ENCODE measurements at places on chromosomes 2 and 18.
A peak's percentile ranks its signal among the peaks of the same experiment; 100 is the strongest.

DNA sequence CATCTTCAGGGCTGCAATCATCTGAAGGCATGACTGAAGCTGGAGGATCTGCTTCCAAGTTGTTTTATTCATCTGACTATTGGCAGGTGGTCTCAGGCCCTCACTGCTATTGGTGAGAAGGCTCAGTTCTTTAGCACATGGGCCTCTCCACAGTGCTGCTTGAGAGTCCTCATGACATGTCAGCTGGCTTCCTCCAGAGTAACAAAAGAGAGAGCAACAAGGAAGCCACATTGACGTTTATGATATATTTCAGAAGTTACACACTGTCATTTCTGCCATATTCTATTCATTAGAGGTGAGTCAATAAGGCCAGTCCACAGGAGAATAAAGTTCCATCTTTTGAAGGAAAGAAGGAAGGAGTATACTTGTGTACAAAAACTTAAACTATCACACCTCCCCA lies 7.9 kb upstream of the SIGLEC15 start:
- DNase-seq: no peak

- peak; percentile 31 for DNase-seq
Measured at GRCh38 chr2:117832905-117833613, 18.6 kb downstream of the DDX18 start.

DNA sequence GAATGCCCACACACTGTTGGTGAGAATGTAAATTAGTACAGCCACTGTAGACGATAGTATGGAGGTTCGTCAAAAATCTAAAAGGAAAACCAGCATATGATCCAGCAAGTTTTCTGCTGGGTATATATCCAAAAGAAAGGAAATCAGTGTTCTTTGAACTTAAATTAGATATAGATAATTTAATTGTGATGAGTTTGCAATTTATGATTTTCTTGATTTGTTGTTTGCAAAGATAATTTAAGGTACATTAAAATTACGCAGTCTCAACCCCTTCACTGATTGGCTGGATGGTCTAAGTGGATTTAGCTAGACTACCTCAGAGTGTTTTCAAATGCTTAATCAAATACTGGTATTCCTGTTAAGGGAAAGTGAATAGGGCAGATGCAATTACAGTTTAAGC lies 302.2 kb downstream of the GALNT13 start:
- no peak for DNase-seq

- no peak for DNase-seq
Measured at GRCh38 chr2:133500917-133501316, 67.3 kb downstream of the NCKAP5 start.

DNA sequence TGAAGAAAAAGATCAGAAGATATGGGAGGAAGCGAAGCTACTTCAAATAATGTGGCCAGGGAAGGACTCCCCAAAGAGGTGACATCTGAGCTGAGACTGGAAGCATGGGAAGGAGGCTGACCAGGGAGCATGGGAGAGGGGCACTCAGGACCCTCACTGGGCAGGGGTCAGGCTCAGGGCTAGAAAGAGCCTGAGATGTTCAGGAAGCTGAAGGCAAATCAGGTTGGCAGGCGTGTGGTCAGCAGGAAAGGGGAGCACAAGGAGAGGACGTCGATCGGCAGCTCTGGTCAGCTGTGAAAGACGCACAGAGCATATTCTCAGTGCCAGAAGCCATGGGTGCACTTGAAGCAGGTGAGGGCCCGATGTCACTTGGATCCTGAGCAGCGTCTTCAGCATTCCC lies 38.2 kb upstream of the KLHL29 start:
- DNase-seq: no peak

GRCh38 chr2:62857139-62857931 lies 151.8 kb downstream of the EHBP1 start:
- DNase-seq: no peak

DNA sequence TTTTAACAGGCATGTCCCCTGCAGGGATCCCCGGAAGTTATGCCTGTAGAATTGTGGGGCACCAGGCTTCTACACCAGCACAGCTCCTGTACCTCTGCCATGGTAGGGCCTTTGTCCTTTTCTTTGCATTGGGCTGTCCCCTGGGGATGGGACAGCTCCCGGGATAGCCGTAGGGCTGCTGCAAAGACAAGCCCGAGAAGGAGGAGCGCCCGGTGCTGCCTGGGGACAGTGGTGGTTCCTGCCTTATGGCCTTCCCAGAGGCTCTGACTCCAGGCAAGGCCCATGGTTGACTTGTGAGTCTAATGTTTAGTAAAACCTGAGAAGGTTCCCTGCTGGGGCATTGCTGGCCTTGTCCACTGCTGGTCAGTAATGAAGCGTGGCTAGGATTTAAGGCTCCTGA lies 30.9 kb downstream of the TMEM37 start:
- no peak for DNase-seq

DNA sequence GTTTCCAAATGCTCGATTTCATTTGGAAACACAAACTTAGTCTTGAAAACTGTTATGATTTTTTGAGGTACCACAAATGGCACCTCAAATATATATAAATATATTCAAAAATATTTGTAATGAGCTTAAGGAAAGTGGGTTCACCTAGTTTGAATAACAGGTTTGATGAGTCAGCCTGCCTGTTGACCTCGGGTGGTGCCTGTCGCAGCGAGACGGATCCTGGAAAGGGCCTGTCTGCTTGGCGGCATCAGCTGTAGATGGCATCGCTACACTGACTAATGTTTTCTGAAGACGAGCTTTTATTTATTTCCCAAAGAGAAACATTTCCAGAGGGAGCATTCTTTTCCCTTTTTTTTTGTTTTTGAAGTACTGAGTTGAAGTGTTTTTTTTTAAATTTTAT lies 6.9 kb downstream of the ALLC start:
- no peak for DNase-seq

- peak; percentile 62 for DNase-seq
Measured at GRCh38 chr2:234725528-234726264, 226.1 kb upstream of the SH3BP4 start.

DNA sequence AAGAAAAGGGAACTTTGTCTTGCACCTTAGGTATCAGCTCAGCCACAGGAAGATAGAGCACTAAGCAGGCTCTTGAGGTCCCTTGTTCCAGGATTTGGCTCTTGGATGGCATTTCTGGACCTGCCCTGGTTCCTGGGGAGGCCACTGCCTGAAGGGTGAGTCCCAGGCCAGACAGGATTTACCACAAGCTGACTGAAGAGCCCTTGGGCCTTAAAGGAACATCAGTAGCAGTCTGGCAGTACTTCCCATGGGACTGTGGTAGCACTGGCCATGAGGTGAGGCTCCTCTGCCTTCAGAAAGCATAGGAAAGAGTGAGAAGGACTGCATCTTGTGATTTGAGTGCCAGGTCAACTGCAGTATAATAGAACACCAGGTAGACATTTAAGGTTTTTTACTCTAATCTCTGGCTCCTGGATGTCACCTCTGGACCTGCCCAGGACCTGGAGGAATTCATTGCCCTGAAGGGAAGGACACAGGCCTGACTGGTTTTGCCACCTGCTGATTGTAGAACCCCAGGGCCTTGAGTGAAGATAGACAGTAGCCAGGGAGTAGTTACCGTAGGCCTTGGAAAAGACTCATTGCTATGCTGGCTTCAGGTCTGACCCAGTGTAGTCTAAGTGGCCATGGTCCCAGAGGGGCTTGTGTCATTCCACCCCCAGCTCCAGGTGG lies 154.4 kb upstream of the CREB1 start:
- DNase-seq: no peak

GRCh38 chr2:174630107-174630506 lies 32.5 kb upstream of the WIPF1 start:
- no peak for DNase-seq

DNA sequence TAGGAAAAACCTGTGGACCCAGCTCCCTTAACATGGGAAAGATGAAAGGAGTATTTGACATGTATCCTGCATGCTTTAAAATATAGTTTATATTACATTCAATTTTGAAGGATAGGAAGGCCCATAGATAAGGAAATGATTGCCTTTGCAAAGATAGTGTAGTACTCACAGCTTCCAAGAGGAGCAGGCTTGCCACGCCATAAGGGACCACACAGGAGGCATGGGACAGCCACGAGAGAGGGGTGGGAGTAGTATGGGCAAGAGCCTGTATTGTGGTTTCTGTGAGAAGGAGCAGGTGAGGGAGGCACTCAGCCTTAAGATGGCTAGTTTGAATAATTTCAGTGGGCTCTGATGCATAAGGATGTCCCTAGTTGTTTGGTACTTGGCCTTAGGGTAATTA lies 740.3 kb downstream of the SATB2 start:
- DNase-seq: no peak

DNA sequence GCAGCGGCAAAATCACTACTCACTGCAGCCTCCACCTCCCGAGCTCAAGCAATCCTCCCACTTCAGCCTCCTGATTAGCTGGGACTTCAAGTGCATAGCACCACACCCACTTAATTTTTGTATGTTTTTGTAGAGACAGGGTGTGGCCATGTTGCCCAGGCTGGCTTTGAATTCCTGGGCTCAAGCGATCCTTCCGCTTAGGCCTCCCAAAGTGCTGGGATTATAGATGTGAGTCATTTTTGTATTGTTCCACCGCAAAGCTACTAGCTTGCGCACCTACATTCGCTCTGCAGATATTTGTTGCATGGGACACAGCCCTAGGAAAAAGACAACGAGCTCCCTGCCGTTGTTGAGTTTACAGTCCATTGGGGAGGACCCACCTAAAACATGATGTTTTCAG lies 173.5 kb upstream of the AGAP1 start:
- no peak for DNase-seq

DNA sequence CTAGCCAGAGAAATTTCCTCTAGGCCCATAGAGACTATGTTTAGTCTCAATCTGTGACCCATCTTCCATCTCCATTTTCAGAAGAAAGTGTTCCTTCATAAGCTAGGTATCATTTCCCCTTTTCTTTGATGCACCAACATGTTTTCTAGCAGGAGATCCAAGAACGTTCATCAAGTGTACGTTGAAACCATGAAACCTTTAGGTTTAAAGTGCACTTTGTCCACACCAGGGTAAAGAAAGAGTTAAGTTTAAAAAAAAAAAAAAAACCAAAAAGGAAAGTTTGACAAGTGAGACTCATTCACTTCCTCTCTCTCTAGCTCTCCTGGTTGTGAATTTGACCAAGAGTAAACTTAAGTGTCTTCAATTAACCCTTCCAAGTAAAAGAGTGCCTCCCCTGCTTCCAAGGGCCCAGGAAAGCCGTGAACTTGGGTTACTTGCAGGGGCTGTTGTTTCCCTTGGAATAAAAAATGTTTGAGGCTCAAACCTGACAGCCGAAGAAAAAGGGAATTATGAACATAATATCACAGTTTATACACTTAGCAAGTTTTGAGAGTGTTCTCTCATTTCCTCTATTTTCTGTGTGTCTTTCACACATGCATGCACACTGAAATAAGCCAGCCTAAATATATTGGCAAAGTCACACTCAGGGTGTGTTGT lies 56.7 kb downstream of the LBH start:
- DNase-seq: no peak

DNA sequence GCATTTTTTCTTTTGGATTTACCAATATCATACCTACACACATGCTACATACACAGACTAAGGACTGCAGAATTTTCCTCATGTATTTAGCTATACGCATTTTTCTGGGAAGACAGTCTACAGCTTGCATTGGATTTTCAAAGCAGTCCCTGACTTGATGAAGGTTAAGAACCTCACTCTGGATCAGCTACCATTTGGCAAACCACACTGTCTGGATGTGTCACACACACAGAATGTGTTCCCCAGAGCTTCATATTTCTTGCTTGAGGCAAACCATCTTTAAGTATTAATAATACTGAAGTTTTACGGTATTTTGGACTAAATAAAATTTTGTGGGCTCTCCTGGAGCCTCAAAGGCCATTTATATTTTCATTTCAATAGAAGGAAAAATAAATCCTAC lies 102.3 kb downstream of the TCF4 start:
- peak; percentile 39 for DNase-seq

DNA sequence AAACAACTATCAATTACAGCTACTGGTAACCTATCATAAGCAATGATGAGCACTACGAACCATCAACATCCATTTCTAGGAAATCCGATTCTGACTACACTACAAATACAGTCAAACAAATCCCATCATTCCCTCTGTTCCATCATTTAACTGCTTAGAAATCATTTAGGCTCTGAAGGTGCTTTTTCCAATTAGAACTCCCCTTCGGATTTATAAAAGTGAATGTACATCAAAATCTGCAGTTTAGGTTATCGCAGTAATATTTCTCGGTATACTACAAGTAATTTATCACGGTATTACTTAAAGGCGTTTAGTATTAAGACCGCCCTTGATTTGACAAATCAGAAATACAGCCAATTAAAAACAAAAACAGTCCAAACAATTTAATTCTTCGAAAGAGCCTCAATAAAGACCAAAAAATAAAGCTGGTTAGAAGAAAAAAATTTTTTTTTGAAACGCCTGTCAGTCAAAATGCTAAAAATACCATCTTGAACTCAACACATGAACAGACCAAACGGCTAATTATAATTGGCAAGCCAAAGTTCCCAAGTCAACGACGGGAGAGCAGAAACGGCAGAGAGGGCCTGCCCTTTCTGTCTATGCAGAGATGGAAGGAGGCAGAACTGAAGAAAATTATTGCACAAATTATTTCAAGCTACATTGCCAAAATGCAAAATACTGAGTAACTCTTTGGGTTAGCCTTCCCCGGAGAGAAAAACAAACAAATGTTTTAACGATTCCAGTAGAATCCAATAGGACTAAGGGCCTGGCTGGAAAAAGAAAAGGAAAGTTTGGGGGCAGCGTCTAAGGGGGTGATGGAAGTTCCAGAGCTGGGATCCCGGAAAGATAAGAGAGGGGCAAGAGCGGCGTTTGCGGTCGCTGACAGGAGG lies 1.2 kb downstream of the VPS54 start:
- DNase-seq: peak; percentile 43

DNA sequence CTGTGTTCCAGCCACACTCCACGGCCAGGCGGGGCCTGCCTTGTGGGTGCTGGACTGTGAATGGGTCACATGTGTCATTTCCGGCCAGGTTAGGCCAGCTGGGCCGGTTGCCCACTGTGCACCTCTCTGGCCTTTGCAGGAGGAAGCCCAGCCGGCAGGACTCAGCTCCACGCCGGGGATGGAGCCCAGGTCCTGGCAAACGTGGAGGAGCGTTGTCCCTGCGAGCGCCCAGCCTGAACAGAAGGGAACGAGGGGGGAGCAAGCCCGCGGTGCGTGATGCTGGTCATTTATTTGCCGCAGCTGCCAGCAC lies 152.9 kb downstream of the PXDN start:
- peak; percentile 86 for DNase-seq

- no peak for DNase-seq
Measured at GRCh38 chr18:49167084-49167483, 216.3 kb upstream of the SMAD7 start.

DNA sequence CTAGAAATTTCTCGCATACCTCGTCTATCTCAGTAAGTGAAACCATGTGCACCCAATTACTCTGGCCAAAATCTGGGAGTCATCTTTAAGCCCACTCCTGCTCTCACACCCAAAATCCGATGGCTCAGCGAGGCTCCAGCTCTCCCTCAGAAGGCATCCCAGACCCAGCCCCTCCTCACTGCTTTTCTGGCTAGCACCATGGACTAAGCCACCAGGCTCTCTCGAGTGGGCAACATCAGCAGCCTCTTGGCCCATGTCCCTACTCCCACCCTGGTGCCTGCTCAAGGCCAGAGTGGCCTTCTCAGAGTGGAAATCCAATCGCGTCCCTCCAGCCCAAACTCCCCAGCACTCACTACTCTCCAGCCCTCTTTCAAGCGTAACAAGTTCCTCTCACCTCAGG lies 27.2 kb downstream of the TNS1 start:
- DNase-seq: no peak

GRCh38 chr2:129499747-129500146 lies 479.7 kb upstream of the RAB6C start:
- no peak for DNase-seq

Measured in RPMI7951 (cell line).